ENCODE measurements at places on chromosomes 11 and 22.

- no peak for DNase-seq
Measured at GRCh38 chr11:128579798-128580504, 7.4 kb downstream of the ETS1 start.

DNA sequence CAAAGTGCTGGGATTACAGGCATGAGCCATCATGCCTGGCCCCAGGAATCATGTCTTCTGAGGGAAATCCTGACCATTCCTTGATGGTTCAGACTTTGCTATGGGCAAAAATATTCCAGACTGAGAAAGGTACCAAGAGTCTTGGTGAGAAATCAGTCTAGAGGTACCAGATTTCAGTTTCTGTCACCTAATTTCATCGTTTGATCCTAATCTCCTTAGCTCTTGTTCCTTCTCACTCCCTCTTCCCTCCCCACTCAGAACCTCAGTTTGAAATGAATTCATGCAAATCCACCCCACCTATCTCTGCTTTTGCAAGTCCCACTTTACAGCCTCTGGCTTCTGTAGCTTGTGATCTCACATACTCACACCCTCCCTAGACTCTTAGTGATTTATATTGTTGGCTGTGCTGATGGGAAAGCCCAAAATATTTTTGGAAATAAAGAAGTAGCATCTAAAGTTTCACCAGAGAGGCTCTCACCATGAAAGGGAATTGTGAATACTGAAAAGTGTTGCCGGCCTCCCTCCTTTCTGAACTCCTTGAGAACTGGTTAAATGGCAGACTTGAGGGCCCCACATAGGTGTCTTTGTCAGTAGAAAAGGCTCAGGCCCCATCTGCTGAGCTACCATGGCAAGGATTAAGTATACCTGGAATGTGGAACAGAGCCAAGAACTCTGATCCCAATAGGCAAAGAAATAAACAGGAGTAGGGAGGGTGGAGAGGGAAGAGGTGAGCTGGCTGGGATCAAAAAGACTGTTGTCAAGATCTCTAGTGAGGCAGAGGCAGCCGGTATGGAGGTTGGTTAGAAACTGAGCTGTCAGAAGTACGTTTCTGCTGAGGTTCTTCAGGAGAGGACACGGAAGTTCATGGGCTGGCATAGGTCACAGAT, 190.5 kb upstream of the MTMR2 start:
- no peak for DNase-seq

DNA sequence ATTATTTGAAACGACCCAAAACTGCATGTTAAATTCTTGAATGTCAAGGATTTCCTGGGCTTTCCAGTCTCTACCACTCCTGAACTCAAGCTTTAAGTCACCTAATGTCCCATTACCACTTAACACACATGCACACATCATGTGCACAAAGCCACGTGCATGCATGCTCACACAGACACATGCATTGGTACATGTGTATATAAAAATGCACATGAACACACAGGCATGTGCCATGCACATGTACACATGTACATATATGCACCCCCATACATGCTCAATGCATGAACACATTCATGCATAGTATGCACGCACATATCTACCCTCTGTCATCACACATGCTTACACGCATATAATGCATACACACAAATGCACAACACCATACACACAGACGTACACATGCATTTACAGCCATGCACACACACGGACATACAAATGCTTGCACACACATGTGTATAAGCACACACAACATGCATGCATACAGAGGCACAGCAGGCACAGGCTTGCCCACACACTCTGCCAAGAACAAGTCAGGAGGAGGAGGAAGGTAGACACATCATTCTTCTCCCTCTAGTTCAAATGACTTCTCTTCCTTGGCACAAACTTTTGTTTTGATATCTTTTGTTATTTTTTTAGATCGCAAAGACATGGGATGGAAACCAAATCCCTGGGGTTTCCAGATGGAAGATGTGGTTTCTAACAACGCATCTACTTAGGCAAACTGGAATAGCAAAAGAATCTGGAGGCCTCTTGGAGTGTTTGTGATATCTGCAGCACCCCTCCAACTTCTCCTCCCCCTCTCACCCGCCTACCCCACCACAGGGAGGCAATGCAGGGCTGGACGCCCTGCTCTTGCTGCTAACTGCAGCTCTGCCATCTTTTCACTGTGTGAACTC, 24.6 kb downstream of the RASD2 start:
- DNase-seq = no peak

DNA sequence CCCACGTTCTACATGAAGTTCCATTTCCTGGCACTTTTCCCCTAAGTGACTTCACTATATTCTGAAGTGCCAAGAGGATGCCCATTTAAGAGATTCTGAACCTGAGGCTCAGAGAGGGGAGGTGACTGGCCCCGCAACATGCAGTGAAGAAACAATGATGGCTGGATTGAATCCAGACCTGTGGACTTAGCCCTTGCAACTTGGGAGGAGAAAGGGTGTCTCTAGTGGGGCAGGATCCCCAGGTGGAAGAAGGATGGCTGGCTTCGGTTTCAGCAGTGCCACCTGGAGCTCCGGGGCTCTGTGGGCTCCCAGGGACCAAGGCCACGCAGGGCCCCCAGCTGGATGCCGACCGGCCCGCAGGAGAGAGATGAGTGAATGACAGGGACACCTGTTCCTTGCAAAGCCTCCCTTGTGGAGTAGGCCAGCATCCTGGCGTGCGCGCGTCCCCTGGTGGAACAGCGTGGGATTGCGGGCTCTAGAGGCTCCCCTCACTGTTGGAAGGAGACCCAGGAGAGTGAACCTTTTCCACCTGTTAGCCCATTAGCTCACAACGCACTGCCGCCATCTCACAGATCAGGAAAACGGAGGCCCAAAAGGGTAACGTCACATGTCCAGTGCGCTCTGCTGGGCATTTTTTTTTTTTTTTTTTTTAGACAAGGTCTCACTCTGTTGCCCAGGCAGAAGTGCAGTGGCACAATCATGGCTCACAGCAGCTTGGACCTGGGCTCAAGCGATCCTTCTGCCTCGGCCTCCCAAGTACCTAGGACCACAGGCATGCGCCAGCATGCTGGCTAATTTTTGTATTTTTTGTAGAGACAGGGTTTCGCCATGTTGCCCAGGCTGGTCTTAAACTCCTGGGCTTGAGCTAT, 104.7 kb downstream of the KIAA1671 start:
- DNase-seq = peak; percentile 89

DNA sequence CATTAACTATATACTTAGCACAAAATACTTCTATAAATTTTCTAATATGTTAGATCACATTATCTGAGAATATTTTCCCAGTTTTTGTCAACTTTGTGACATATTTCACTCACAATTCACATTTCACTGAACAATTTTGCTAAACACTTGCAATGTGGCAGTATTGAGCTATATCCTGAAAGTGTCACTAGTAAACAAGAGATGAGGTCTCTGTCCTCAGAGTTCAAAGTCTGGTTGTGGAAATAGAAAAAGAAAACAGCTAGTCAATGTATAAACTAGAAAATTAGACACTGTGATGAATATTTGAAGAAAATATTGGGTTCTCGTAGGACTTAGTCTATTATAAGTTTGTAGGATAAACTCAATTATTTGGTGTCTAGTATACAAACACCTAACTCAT, 87.4 kb upstream of the CHORDC1 start:
- DNase-seq = no peak

DNA sequence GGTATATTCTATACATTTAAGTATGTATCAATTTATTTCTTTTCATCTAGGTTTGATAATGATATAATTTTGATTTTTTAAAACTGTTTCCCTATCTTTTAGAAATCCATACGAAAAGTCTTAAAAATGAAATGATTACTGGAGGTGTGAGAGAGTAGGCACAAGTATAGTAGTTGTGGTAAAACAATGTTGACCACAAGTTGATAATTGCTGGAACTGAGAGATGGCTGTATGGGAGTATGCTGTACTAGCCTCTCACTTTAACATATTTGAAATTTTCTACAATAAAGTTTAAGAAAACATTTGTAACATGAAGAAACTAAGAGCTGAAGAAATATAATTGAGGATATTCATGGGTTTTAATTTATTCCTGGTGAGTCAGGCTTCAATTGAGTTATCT, 30.0 kb downstream of the FSHB start:
- DNase-seq = no peak

- DNase-seq = peak; percentile 79
Measured at GRCh38 chr11:63888170-63889086, 28.5 kb downstream of the RCOR2 start.

DNA sequence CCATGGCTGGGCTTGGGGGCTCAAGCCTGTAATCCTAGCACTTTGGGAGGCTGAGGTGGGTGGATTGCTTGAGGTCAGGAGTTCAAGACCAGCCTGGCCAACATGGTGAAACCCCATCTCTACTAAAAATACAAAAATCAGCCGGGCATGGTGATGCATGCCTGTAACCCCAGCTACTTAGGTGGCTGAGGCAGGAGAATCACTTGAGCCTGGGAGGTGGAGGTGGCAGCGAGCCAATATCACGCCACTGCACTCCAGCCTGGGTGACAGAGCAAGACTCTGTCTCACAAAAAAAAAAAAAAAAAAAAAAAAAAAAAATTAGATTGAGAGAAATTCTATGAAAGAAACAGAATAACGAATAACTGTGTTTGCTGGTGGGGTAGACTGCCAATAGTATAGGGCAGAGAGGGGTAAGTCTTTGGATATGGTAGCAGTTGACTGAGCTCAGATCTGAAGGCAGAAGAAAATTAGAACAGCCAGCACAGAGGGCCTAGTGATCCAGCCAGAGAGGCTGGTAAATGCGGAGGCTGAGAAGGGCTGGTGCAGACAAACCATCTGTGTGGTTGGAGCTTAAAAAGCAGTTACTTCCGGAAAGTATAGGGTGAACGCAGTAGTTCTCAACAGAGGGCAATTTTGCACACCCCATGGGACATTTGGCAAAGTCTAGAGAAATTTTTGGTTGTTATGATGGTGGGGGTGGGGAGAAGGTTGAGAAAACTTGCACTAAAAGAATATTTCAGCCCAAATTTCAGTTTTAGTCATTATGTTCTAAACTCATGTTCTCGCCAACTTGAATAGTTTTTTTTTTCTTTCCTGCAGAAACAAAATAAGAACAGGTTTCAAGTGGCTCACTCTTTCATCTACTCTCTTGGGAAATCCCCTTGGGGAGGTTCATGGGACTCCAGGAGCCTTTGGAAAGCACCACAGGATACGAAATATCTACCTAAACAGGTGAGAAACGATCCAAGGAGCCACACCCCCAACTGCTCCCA, 1.6 kb upstream of the HORMAD2 start:
- no peak for DNase-seq

DNA sequence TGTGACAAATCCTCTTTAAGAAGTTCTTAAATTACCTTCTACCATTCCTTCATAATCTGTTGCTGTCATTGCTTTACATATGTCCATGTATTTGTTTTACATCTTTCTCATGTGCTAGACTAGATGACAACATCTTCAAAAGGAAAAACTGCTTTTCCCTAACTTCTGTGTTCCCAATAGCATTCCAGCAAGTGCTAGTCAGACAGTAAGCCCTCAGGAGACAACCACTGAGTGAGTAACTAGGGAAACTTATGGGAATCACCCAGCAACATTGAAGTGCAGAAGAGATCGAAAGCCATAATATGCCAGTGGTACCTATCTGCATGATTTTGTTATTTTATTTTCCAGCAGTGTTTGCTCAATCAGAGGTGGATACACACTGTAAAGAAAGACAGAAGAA, 889.7 kb upstream of the API5 start:
- DNase-seq = no peak

DNA sequence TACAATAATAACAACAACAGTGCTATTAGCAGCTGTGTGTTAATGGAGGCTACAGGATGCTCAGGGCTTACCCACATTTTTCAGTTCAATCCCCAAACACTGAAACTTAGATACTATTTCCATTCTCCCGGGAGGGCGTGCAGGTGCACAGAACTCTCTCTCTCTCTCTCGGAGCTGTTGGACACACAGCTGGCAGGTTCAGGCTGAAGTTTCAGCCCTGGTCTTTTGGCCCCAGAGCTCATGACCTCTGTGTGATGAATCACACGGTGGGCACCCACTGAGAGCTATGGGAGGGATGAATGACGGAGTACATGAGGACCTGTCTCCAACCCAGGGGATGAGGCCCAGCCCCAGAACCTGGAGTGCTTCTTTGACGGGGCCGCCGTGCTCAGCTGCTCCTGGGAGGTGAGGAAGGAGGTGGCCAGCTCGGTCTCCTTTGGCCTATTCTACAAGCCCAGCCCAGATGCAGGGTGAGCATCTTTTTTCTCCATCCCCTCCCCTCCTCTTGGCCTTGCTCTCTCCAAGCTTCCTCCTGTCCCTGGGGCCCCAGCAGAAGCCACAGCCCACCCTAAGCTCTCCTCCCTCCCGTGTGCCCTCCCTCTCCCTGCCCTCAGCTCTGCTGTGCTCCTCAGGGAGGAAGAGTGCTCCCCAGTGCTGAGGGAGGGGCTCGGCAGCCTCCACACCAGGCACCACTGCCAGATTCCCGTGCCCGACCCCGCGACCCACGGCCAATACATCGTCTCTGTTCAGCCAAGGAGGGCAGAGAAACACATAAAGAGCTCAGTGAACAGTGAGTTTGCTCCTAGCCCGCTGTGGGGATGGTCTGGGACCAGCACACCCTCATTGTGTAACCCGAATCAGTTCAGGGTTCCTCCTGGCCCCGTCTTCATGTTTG, 16.9 kb downstream of the CSF2RB start:
- DNase-seq = no peak

DNA sequence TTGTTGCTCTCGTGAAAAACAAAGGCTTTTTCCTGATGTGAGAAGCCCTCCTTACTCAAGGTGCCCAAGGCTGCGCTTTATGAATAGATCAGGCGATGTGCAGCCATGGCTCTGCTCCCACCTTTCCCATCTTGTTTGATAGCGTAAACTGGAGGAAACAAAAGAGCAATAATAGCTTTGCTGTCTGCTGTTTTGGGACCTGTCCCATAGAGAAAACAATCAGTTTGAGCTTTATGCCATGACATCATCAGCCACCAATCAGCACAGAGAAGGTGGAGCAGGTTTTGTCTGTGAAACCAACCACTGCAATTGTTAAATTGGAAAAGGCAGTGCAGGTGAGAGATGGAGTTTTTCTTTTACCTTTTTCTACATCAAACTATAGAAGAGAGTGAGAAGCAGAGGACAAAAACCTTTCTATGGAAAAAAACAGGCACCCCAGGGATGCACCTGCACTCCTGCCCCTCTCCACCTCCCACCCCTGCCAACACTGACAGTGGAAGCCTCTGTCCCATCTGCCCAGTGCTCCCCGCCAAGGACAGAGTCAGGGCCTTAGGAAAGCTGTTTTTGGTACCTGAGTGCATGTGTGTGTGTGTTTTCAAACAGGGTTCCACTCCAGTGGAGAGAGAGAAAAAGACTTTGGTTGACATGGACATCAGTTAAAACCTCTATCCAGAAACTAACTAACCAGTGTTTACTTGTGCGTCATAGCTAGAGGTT, 80.7 kb downstream of the MICAL3 start:
- no peak for DNase-seq

GRCh38 chr22:27331526-27332281, 469.9 kb downstream of the MN1 start:
- DNase-seq = no peak
